ENCODE measurements at places on chromosomes 3 and 15. TPM values are rescaled to one million over a fixed set of nuclear protein-coding genes. Genes with fewer than 3 reads are reported as not detected.

GRCh38 chr3:184679056-184679816 lies 32.6 kb downstream of the MAGEF1 start:
- no peaks in the 10 kb centered on the region for H3K36me3 ChIP-seq
- H3K4me1 ChIP-seq, result no peaks in the 10 kb centered on the region
- no peak overlapping the region for H3K27ac ChIP-seq
- DNase-seq, result no peak
- H3K27me3 ChIP-seq, result peaks cover 10% of the 10 kb centered on the region

GRCh38 chr3:126295407-126295939 lies 61.7 kb downstream of the KLF15 start:
- no peak overlapping the region for H3K4me3 ChIP-seq
- no peak for DNase-seq
- no peaks in the 10 kb centered on the region for H3K4me1 ChIP-seq
- no peaks in the 10 kb centered on the region for H3K36me3 ChIP-seq

DNA sequence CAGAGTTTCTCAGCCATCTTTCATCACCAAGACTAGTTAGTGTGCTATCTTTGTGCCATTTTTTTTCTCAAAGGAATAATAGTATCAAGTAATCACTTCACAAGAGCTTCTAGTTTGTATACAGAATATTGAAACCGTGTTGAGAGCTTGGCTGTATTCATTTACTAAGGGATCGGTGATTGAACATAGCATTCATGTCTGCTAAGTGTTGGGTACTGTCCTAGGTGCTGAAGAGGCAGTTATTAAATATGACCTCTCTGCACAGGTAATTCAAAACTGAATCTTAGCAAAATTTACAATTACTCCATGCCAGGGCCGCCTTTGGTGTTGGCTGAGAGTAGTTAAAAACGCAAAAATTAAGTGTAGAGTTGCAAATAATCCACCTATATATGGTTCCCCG lies 355.3 kb upstream of the RORA start:
- H3K36me3 ChIP-seq, result no peaks in the 10 kb centered on the region
- no peak overlapping the region for H3K4me3 ChIP-seq
- no peaks in the 10 kb centered on the region for H3K27me3 ChIP-seq
- no peaks in the 10 kb centered on the region for H3K4me1 ChIP-seq
- H3K27ac ChIP-seq, result no peak overlapping the region

DNA sequence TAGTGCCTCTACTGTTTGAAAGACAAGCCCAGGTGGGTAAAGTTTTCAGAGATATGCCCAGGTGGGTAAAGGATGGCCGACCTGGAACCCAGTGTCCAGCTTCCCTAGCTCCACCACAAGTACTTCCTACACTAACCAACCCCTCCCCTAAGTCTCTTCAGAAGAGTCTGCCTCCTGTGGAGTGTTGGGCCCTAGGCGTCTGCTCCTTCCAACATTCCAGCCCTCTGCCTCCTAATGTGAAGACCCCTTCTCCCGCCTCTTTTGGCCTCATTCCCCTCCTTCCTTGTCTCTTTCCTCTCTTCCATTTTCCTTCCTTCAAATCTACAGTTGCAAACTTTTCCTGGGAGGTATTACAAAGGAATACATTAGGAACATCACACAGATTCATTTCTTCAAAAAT lies 38.6 kb downstream of the CNTN3 start:
- no peaks in the 10 kb centered on the region for H3K36me3 ChIP-seq
- DNase-seq, result no peak
- no peak overlapping the region for H3K4me3 ChIP-seq
- H3K27me3 ChIP-seq, result no peaks in the 10 kb centered on the region

ZNF197 gene
- total RNA-seq, result 23.6 TPM

- no peaks in the 10 kb centered on the region for H3K4me1 ChIP-seq
- H3K27me3 ChIP-seq, result peaks cover 12% of the 10 kb centered on the region
- no peak overlapping the region for H3K4me3 ChIP-seq
- no peaks in the 10 kb centered on the region for H3K36me3 ChIP-seq
- H3K27ac ChIP-seq, result no peak overlapping the region
Observed at GRCh38 chr3:32626631-32627030, 56.0 kb upstream of the DYNC1LI1 start.

A4GNT gene
- not detected for total RNA-seq

MKRN3 gene
- total RNA-seq, result not detected

TMEM158 gene
- total RNA-seq, result 14.1 TPM

DNA sequence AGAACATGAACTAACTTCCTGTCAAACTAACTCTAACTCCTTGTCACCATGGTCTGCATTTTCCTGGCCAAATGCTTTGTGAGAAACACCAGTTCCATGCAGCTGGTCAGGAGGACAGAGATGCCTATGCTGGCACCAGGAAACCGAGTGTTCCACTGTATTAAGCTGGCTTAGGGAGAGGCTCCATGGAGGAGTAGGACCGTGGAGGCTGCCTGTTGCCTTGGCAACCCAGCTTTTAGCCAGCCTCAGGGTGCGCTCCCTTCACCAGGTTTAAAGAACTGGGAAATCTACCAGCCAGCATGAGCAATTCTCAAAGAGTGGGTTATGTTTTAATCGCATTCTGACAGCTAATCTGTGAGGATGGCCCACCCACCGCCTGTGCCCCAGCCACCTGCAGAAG lies 394.1 kb downstream of the OCA2 start:
- H3K27ac ChIP-seq, result no peak overlapping the region
- no peaks in the 10 kb centered on the region for H3K27me3 ChIP-seq
- peaks cover 4% of the 10 kb centered on the region for H3K4me1 ChIP-seq
- no peaks in the 10 kb centered on the region for H3K36me3 ChIP-seq

DNA sequence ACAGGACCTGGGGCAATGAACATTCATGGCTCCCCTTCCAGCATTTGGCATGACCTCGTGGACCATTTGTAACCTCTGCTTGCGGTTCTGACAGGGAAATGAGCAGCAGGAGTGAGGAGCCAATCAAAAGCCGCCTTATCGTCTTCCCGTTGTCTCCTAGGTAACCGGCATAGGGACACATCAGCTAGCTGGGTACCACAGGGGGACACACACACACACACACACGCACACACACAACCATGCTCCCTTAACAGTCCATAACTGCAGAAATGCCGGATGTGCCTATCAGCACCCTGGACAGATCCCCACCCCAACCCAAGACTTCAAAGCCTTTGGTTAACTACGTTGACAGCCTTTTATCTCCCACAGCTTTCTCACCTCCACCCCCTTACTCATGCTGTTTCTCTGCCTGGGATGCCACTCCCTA lies 53.4 kb upstream of the CCDC174 start:
- DNase-seq, result peak; percentile 28
- no peak overlapping the region for H3K27ac ChIP-seq
- no peak overlapping the region for H3K4me3 ChIP-seq
- H3K27me3 ChIP-seq, result peaks cover 32% of the 10 kb centered on the region
- H3K36me3 ChIP-seq, result no peaks in the 10 kb centered on the region
- peaks cover 4% of the 10 kb centered on the region for H3K4me1 ChIP-seq

TGM5 gene
- 0.16 TPM for total RNA-seq

JAGN1 gene
- total RNA-seq, result 33.6 TPM

Measured in astrocyte (in vitro differentiated cells and primary cell).